ENCODE measurements at places on chromosomes 5 and 9. TPM values are rescaled to one million over a fixed set of nuclear protein-coding genes. Genes with fewer than 3 reads are reported as not detected.

CCL27 gene
- total RNA-seq, result 0.64 TPM

DNA sequence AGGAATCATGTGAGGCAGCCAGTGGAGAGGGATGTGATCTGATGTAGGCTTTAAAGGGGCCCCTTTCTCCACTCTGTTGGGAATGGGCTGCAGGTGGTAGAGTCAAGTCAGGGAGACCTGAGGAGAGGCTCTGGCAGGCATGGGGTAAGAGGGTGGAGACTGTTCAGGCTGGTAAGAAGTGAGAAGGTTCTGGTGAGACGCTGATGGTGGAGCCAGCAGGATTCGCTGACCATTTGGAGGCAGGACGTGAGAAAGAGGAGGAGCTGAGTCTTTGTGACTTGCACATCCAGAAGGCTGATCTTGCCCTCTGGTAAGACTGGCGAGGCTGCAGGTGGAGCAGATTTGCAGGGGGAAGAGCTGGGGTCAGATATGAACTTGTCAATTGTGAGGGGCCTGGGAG is 248.0 kb downstream of the NSG2 start:
- DNase-seq, result no peak

AJM1 gene
- 6.7 TPM for total RNA-seq

TRAF1 gene
- 100 TPM for total RNA-seq

C8G gene
- 1.5 TPM for total RNA-seq

DNA sequence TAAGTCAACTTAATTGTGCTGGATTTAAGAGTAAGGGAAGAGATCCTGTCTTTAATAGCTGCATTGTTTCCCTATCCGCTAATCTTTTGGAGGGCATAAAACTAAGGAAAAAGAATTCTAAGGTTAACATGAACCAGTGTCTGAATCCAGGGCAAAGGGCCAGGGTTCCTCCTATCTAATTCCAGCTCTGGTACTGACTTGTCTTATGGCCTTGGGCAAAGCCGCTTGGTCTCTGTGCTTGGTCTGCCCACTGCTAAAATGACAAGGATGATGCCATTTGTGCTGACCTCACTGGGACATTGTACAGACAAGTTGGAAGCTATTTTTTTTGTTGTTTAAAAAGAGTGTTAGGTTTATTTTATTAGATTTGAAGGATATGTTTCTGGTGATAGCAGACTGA is 334.7 kb upstream of the PIK3R1 start:
- DNase-seq, result no peak

ADRB2 gene
- 0.29 TPM for total RNA-seq

- no peak for DNase-seq
Observed at GRCh38 chr5:159641371-159642039, 274.8 kb upstream of the ADRA1B start.

DNA sequence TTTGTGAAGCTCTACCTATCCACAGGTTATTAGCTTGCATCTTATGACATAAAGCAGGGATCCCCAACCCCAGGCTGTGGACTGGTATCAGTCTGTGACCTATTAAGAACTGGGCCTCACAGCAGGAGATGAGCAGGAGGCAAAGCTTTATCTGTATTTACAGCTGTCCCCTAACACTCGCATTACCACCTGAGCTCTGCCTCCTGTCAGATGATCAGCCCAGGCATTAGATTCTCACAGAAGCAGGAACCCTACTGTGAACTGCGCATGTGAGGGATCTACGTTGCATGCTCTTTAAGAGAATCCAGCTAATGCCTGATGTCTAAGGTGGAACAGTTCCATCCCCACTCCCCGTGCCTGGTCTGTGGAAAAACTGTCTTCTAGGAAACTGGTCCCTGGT is 19.7 kb downstream of the FBXW11 start:
- DNase-seq, result no peak

PCDHGA8 gene
- total RNA-seq, result not detected

- DNase-seq, result no peak
Observed at GRCh38 chr5:86360801-86361200, 256.9 kb upstream of the COX7C start.

DNA sequence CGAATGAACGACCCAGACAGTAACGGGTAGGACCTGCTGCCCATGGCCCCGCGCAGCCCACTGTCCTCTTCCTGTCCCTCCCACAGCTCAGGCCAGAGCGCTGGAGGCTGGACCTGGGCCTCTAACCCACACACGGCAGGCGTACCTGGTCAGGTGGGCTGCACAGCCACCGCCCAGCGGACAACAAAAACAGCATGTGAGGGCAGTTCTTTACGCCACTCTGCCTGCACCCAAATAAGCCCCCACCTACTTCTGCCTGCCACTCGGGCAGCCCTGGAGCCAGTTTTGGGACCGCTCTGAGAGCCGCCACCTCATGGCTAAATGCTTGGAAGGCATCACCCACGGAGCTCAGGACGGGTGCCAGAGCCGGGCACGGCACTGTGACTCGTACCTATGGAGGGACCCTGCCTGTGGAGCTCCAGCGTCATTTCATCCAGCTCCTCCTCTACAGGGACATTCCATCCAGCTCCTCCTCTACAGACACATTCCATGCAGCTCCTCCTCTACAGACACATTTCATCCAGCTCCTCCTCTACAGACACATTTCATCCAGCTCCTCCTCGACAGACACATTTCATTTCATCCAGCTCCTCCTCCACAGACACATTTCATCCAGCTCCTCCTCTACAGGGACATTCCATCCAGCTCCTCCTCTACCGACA is 18.9 kb downstream of the CLPTM1L start:
- DNase-seq, result no peak

DNA sequence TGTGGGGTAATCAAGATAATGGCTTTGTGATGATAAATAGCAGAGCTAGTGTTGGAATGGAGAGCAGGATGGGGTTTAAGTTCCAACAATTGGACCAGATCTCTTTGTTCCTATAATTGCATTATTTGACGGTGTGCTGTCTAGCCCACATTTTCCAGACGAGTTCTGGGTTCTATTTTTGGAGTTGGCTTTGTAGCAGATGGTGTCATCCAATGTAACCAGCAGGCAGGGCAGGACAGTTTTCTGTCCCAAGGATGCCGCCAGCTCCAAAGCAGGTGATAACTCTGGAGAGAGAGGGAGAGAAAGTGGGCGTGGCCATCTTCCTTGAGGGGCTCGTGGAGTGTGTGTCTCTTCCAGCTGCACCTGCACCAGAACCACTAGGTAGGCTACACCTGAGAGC is 251.3 kb downstream of the KIF4B start:
- DNase-seq, result no peak

GRIA1 gene
- total RNA-seq, result not detected

GRCh38 chr5:74375271-74375670 is 265.3 kb downstream of the ENC1 start:
- DNase-seq, result no peak

SLC36A3 gene
- total RNA-seq, result not detected

GRCh38 chr5:320524-321229 is 837 bp upstream of the AHRR start:
- DNase-seq, result no peak

DNA sequence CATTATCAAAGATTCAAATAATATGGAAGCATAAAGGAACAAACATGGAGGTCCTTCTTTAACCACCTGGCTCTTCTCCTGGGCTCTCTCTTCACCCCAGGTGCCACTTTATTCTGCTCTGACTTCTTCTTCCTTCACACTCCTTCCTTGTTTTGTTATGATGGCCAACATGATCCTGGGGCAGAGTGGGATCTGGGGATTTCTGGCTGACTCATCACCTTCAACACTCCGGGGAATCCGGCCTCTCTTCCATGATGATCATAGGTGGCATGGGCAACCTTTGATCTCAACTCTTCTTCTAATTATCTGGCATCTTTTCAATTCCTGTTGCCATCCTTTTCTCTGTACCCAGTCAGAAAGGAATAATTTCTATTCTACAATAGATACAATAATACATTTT is 62.1 kb upstream of the TRPC7 start:
- DNase-seq, result no peak

RGS7BP gene
- total RNA-seq, result not detected

SVEP1 gene
- total RNA-seq, result 0.10 TPM

C5orf58 gene
- not detected for total RNA-seq

DNA sequence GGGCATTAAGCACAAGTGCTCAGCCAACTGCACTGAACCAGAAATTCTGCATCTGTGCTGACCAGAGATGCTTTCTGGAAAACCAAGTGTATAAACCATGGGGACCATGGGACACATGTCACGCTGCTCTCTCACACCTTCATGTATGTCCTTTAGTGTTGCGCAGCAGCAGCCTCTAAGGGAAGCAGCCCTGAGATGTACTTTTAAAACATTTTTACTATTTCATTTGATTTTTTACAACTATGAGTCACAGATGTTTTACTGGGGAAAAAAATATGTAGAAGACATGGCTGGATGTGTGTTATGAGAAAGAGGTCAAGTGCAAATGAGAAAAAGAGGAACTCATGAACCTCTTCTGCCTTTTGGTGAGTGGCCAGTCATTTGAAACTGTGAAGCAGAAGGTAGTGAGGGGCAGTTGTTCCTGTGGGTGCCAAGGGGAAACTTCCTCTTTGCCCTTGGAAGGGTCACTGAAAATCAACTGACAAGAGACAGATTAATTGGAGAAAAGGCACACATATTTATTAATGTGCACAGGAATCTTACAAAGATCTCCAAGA is 31.4 kb upstream of the SYK start:
- DNase-seq, result no peak

PCDHGB4 gene
- not detected for total RNA-seq

SLC25A48 gene
- total RNA-seq, result not detected

ARL15 gene
- 10.2 TPM for total RNA-seq

DNA sequence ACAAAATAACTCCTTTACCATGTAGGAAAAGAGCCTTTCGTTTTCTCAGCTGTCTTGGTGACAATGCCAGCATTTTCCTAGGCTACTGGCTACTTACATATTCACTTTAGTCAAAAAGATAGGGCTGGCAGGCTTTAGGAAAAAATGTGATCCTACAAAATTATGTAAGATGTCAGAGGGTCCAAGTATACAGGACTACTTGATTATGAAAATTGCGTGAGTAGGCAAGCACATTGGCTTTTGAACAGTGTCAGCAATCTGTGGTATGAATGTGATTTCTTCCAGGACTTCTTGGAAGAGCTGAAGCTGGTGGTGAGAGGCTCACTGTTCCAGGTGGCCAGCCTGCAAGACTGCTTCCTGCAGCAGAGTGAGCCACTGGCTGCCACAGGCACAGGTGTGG is 22.8 kb downstream of the THBS4 start:
- no peak for DNase-seq

PALM2AKAP2 gene
- 5.0 TPM for total RNA-seq

DNA sequence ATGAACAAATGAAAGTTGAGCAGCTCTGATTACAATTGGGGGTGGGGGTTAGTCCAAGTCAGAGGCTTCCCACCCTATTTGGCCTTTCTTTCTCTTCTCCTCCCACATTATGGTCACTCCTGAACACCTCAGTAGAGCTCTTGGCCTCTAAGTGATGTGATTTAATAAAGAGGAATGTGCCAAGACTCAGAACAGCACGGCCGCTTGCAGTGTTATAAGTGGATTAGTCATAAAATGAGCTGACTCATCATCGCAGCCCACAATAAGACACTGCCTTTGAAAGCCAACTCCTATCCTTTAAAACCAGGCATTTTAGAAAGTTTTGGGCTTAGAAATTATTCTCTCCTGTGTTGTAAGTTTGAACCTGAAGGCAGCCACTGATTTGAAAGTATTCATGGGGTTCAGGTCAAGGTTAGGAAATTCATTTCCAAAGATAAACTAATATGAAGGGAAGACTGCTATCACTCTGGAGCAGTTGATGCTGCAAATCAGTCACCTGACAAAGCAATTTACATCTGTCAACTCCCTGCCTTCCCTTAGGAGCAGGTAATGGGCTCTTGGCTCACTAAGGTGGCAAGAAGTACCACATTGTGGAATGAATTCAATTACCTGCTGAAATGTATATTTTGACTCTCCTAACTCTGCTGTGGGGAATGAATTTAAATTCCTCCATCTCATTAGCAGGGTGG is 283.6 kb upstream of the NMUR2 start:
- DNase-seq, result no peak

ZFP37 gene
- 1.7 TPM for total RNA-seq

All from activated naive CD4-positive, alpha-beta T cell treated with anti-CD3 and anti-CD28 coated beads, Interleukin-2, amount 50 U/mL, for 72 hours (primary cell).